Retina (tissue), 1 donor: ENCODE measurements at places on chromosomes 11 and 22.

DNA sequence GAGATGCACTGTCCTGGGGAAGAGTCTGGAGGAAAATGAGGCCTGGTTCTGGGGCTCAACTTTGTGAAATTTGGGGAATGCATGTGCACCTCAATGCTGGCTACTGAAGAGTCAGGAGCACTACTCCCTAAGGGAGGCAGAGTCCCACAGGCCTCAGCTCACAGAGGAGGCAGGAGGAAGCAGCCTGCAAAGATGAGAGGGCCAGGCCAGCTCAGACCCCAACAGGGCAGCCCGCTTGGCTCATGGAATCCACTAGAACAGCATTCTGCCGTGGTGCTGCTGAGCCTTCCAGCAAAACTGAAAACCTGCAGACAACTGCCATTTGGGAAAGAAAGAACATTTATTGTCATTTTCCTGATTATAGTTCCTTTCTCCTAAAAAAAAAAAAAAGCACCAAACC, 300.5 kb downstream of the CTTN start:
- DNase-seq: no peak

GRCh38 chr11:3093281-3094191, 36.3 kb upstream of the CARS1 start:
- no peak for DNase-seq

GRCh38 chr11:69941546-69942332, 122.5 kb upstream of the FGF3 start:
- DNase-seq: no peak

- DNase-seq: no peak
Observed at GRCh38 chr11:19327280-19327679, 86.5 kb upstream of the E2F8 start.

DNA sequence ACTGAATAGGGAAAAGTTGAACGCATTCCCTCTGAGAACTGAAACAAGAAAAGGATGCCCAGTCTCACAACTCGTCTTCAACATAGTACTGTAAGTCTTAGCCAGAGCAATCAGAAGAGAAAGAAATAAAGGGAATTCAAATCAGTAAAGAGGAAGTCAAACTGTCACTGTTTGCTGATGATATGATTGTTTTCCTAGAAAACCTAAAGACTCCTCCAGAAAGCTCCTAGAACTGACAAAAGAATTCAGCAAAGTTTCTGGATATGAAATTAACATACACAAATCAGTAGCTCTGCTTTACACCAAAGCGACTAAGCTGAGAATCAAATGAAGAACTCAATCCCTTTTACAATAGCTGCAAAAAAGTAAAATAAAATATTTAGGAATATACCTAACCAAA, 471.2 kb upstream of the CNTN5 start:
- no peak for DNase-seq

GRCh38 chr11:70825893-70826540, 426.4 kb downstream of the SHANK2 start:
- DNase-seq: no peak

GRCh38 chr11:88515002-88515401, 177.5 kb upstream of the CTSC start:
- DNase-seq: no peak

DNA sequence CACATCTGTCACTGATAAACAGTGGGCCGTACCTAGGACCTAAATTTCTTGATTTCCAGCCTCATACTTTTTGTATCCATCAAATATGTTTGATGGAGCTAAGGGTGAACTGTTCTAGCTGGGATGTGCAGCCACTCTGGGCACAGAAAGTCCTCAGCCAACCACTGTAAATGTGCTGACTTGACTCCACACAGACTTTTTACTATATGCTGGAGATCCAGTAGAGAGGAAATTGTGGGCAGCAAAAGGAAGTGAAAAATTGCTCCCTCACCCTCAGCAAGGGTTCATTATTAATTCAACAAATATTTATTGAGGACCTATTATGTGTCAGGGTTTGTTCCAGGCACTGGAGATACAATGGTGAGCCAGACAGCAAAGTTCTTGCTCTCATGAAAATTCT, 54.2 kb upstream of the AMPD3 start:
- DNase-seq: no peak

DNA sequence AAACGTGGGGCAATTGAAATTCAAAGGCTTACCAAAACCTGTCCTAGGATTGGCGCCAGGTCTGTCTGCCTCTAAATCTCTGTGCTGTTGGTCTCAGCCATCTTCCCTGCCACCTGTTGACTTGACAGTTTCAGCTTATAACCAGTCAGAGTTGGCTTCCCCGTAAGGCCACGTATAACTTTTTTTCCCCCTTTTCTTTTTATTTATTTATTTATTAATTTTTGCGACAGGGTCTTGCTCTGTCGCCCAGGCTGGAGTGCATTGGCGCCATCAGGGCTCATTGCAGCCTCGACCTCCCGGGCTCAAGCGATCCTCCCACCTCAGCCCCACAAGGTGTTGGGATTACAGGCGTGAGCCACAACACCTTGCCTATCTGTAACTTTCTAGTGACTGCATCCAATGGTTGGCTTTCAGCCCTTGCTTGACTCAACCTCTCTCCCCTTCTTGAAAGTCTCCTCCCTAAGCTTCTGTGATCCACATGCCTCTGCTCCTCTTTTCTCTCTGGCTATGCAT, 1.4 kb upstream of the SYVN1 start:
- no peak for DNase-seq

DNA sequence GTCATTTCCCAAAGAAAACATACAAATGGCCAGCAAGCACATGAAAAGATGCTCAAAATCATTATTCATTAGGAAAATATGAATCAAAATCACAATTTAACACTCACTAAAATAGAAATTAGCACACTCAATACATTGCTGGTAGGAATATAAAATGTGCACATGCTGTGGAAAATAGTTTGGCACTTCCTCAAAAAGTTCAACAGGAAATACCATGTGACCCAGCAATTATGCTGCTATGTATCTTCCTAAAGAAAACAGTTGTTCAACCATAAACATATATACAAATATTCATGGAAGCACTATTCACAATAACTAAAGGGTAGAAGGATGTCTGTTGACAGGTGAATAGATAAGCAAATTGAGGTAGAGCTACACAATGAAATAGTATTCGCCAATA, 187.3 kb upstream of the SOX6 start:
- DNase-seq: no peak

GRCh38 chr11:5204787-5205186, 4.3 kb upstream of the OR51V1 start:
- DNase-seq: peak; percentile 7

- DNase-seq: no peak
Observed at GRCh38 chr22:32721328-32722180, 80.0 kb upstream of the TIMP3 start.

DNA sequence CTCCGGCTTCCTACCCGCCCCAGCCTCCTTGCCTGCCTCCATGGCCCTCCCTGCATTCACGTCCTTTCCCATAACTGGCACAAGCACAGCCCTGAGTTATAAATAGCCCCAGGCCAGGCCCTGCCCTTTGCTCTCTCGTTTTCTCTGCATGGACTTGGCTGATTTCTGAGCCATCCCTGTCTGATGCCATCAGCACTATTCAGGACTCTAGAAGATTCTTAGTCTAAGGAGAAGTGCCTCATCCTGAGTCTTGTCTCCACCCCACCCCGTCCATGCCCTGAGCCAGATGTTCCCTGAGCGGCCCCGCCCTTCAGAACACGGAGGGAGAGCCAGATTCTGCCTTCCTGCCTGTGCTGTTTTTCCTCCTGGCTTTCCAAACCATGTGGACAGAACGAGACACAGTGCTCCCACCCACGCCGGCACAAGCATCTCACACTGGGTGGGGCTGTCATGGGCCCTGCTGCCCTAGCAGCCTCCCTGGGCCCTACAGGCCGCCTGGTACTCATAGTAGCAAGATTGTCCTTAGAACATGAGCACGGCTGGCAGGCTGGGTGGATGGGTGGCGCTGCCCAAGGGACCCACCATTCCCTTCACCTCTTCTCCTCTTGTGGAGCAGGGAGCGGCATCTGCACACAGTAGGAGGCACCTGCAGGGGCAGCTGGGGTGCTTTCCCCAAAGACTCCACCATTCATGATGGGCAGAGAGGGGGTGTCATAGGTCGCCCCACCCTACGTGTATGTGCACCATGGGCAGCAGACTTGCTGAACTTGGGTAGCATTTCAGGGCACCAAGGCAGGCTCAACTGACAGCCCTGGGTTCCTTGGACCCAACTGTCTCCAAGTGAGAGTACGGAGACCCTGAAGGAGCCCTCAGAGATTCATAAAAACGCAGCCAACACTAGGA, 76.9 kb downstream of the BCR start:
- DNase-seq: no peak

DNA sequence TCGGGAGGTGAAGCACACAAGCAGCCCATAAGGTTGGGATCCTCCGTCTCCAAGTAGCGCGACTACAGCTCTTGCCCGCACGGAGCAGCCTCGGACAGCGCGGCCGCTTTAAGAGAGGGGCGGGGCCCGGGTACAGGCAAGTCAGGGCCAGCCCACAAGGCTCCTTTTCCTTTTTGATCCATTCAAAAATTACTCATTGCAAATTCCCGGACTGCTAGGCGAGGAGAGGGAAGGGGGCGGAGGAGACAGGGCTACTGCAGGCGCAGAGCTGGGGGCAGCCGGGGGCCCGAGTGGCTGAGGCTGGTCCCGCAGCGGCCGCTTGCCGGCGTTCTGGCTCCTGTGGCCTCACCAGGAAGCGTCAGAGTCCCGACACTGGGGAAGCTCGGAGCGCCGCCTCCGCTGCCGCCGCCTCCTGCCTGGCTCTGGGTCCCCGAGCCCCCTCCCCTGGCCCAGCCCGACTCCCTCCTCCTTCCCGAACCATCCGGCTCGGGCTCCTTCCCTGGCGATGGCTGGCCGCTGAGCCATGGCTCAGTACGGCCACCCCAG, at the start of gene UBASH3B:
Gene UBASH3B, plus strand, starts transcription at position 196 of the 546 bp plus-strand sequence. Its CDS starts 328 bp downstream, at position 524.
- peak; percentile 95 for DNase-seq

DNA sequence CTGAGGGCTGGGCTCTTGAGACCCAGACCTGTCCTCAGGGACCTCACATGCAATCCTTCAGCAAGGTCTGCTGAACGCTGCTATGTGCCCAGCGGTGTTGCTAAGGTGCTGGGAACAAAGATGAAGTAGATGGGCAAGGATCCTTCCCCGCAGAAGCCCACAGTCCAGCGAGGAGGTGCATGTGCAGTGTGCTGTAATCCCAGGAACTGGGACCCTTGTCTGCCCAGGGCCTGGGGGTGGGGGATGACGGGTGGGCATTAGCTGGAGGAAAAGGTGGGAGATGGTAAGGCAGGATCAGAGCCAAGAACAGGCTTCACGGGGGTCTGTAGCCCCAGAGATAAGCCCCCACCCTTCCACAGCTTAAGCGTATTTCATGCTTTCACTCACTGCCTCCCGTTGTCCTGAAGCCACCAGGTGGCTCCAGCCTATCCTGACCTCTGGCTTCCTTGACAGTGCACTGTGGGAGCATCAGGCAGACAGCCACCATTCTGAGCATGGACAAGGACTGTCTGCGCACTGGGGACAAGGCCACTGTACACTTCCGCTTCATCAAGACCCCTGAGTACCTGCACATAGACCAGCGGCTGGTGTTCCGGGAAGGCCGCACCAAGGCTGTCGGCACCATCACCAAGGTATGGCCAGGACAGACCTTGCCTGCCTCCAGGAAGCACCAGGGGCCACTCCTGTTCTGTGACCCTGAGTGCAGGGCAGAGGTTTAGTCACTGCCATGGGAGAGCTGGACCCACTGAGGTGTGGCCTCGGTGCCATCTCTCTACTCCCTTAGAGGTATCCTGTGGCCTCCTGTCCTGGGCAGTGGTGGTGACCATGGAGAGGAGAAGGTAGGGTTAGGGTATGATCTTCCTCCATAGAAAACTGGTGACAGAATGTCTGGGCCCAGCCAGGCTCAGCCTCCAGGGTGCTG, 22.0 kb downstream of the GTPBP1 start:
- DNase-seq: no peak

GRCh38 chr11:2954263-2954662, 25.0 kb upstream of the PHLDA2 start:
- no peak for DNase-seq

GRCh38 chr11:122275508-122275907, 159.5 kb upstream of the BLID start:
- no peak for DNase-seq

DNA sequence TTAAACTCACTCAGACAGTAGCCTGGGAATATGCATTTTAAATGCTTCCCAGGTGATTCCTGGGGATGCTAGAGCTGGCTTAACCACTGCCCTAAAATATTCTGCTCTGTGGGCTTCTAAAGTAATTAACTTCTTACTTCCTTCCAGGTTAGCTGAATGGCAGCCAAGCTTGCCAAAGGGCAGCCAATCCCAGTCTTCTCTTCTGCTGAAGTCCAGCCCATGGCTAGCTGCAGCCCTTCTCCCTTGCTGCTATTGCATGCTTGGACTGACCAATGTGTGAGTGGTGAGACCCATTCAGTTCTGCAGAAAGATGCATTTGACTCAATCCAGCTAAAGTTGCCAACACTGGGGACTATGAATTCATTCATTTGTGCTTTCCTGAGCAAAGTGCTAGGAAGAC, 411.9 kb downstream of the SOX6 start:
- no peak for DNase-seq

DNA sequence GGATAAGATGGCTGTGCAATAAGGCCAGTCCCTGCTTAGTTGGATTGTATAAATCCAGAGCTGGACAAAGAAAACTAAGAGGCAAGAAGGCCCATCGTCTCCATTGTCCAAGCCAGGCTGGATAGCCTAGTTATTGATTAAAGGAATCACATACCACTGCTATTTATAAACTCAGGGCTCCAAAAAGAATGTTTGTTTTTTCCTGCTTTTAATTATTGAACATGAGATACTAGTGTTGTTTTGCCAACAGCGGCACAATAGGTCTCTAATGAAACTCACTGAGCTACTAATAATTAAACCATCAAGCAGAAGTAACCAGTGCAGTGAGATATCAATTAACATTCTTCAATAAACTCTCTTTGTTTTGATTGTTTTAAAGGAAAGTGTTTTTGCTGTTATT, 259.7 kb downstream of the INSC start:
- DNase-seq: no peak

GRCh38 chr11:45045683-45046471, 95.2 kb upstream of the TP53I11 start:
- DNase-seq: no peak

DNA sequence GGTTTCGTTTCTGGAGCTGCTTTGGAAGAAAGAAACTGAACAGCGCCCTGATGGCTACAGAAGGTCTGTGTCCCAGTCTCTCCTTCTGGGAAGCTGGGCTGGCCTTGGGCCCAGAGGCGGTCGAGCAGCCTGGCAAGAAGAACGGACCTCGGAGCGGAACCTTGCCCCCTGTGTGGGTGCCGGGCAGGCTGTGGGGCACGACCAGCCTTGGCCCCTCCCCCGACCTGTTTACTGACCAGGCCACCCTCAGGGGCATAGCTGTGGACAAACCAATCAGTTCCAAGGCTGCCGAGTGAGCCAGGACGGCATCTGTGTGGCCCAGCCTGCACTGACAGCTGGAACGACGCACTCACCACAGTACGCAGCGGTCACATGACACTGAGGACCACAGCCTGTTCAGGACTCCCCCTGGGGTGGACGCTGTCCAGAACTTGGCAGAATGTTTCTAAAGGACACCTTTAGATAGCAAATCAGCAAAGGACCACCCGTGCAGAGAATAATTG, 7.2 kb downstream of the PIM3 start:
- no peak for DNase-seq

GRCh38 chr11:61893981-61894380, 2.6 kb upstream of the FADS3 start:
- DNase-seq: no peak
